HFFc6 (cell line): ENCODE measurements at places on chromosomes 16 and 17.

DNA sequence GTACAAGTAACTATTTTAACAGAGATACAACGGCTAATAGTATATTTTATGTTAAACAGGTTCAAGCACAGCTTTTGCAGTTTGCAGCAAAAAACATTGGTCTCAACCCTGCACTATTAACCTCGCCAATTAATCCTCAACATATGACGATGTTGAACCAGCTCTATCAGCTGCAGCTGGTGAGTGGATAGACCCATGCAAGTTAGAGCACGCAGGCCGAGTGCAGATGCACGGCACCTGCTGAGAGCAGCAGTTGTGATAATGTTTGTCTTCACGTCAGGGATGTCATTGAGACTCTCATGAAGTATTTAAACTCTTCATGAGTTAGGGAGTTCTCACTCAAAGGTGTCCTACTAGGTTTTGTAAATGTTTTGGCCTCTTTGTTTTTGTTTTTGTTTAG is 45.6 kb downstream of the TMC6 start:
- H3K27me3 ChIP-seq: no peaks in the 10 kb centered on the region
- H3K36me3 ChIP-seq: peaks cover 10% of the 10 kb centered on the region; the same call in 1 of the 2 replicates
- DNase-seq: no peak
- H3K4me3 ChIP-seq: no peak overlapping the region
- H3K4me1 ChIP-seq: no peaks in the 10 kb centered on the region

GRCh38 chr17:27284811-27285415 is 9.0 kb upstream of the WSB1 start:
- no peak overlapping the region for H3K4me3 ChIP-seq
- peaks cover 2% of the 10 kb centered on the region for H3K27me3 ChIP-seq
- no peak overlapping the region for H3K27ac ChIP-seq
- peaks cover 13% of the 10 kb centered on the region for H3K4me1 ChIP-seq

DNA sequence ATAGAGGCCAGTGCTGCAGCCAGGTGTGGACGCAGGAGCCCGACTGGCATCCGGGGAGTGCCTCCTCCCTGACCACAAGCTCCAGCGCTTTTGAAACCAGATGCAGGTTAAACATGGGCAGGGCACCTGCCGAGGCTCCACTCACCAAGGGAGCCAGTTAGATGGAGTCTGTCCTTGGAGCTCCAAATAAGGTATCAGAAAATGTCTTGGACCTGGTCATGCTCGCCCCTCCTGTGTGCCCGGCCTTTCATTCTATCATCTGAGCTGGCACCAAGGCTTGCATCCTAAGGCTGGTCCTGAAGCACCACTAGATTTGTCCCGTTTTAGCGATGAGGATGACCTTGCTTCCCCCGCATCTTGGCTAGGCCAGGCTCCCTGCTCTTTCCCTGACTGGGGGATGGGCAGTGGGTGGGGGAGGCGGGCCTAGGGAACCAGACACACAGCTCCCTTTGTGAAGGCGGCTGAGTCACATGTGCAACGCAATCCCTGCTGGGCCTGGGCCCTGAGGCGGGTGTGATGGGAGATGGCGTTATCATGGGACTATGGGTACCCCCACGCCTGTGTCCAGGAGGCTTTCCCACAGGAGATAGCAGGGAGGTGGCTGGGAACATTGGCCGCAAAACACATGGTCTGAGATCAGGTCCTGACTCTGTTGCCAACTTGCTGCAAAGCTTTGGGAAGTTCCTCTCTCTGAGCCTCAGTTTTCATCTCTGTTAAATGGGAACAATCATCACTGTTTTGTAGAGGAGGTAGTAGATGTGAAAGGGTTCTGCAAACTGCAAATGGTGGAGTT is 5.0 kb upstream of the ADGRG1 start:
- no peak for DNase-seq
- peaks cover 36% of the 10 kb centered on the region for H3K4me1 ChIP-seq
- H3K27me3 ChIP-seq: peaks cover 12% of the 10 kb centered on the region
- H3K36me3 ChIP-seq: no peaks in the 10 kb centered on the region

DNA sequence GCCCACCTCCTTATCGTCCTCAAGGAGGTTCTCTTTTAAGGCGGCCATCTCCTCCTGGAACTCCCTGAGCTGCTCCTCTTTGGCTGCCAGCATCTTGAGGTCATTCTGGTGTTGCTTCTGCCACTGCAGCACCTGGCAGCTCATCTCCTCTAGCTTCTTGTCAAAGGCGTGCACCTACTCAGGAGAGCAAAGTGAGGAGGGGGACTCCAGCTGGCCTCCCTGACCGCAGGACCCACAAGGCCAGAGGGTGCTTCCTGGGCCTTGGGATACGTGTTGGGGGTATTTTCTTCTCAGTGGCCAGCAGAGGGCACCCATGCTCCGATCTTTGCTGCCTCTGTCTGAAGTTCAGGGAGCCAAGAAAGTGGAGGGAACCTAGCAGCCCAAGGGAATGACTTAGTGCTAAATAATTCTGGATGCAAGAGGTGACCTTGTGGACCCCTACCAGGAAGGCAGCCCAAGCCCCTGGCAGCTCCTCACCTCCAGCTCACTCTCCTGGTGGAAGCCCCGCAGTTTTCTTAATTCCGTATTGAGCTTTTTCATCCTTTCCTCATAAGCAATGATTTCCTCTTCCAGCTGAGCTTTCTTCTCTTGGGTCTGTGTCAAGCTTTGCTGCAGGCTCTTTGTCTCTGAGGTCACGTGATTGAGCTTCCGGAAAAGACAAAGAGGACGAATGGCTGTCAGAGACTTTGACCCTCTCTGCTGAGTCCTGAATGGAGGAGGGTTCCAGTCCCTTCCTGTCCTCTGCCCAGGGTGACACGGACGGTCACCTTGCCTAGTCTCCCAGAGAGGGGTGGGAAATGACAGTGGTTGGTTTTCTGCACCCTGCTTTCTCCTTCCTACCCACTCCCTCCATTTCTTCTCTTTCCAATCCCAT is 31.4 kb downstream of the DHX38 start:
- peak; percentile 64 for DNase-seq
- no peak overlapping the region for H3K4me3 ChIP-seq
- peak overlapping the region; percentile 27 for H3K27ac ChIP-seq
- peaks cover 4% of the 10 kb centered on the region for H3K27me3 ChIP-seq
- no peaks in the 10 kb centered on the region for H3K36me3 ChIP-seq

DNA sequence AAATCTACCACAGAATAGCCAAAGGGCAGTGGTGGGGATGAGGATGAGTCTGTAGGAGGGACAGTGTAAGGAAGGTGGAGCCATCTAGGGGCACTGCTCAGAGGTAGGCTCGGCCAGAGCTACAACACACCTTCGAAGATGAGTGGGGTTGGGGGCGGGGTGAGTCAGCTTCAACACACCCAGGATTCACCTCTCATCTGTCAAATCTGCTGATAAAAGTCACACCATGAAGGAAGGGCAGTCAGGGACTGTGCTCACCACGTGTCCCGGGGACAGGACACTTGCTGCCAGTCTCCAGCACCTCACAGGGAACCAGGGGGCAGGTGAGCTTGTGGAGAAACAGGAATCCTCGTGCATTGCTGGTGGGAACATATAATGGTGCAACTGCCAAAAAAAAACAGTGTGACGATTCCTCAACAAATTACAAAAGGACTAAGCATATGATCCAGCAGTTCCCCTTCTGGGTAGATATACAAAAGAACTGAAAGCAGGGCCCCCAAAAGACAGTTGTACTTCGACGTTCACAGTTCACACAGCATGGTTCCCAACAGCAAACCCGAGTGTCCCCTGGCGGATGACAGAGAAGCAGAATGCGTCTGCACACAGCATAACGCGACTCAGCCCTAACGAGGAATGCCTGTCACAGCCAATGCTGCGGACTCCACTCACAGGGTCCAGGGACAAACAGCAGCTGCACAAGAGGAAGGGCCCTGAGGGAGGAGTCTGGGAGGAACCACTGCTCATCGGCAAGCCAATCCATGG is 133.1 kb downstream of the ANKRD11 start:
- no peak overlapping the region for H3K4me3 ChIP-seq
- peaks cover 16% of the 10 kb centered on the region; the same call in 1 of the 2 replicates for H3K36me3 ChIP-seq
- H3K4me1 ChIP-seq: peaks cover 72% of the 10 kb centered on the region
- DNase-seq: no peak
- H3K27me3 ChIP-seq: peaks cover 3% of the 10 kb centered on the region

DNA sequence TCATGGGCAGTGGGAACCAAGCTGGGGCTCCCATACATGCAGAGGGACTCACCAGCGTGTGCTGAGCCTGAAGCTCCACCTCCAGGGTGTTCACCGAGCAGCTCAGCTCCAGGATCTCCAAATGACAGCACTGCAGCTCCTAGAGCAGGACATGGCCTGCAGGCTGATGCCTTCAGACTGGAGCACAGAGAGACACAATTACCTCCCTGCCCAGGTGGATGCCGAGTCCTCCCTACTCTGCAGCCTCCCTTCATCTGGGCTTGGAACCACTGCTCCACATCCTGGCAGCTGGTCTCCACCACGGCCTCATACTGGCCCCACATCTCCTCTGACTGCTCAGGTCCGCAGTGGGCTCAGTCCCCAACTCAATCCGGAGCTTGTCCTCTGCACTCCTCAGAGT is 8.2 kb upstream of the KRT38 start:
- no peak for DNase-seq
- no peak overlapping the region for H3K4me3 ChIP-seq
- H3K4me1 ChIP-seq: peaks cover 84% of the 10 kb centered on the region
- H3K36me3 ChIP-seq: peaks cover 32% of the 10 kb centered on the region
- peaks cover 4% of the 10 kb centered on the region for H3K27me3 ChIP-seq

- no peak overlapping the region for H3K4me3 ChIP-seq
- no peak overlapping the region for H3K27ac ChIP-seq
- DNase-seq: no peak
- H3K4me1 ChIP-seq: no peaks in the 10 kb centered on the region
- peaks cover 41% of the 10 kb centered on the region for H3K27me3 ChIP-seq
- no peaks in the 10 kb centered on the region for H3K36me3 ChIP-seq
Observed at GRCh38 chr17:44367231-44367979, 3.8 kb upstream of the FAM171A2 start.
